Fibroblast of upper back skin (primary cell): ENCODE measurements at places on chromosomes 11 and 22.
A peak's percentile ranks its signal among the peaks of the same experiment; 100 is the strongest.

GRCh38 chr22:43693249-43693648 is 118.9 kb downstream of the EFCAB6 start:
- DNase-seq = no peak

- peak; percentile 77 for DNase-seq
These were observed at the start of gene MMP10 for GRCh38 chr11:102780491-102780918. MMP10 (minus strand) TSS chr11:102780628; CDS start chr11:102780591, 37 bp downstream.

- DNase-seq = peak; percentile 72
These were observed 27.5 kb upstream of the FBLN1 start for GRCh38 chr22:45475063-45475747.

GRCh38 chr11:46198245-46199240 is 77.3 kb upstream of the PHF21A start:
- peak; percentile 8 for DNase-seq

DNA sequence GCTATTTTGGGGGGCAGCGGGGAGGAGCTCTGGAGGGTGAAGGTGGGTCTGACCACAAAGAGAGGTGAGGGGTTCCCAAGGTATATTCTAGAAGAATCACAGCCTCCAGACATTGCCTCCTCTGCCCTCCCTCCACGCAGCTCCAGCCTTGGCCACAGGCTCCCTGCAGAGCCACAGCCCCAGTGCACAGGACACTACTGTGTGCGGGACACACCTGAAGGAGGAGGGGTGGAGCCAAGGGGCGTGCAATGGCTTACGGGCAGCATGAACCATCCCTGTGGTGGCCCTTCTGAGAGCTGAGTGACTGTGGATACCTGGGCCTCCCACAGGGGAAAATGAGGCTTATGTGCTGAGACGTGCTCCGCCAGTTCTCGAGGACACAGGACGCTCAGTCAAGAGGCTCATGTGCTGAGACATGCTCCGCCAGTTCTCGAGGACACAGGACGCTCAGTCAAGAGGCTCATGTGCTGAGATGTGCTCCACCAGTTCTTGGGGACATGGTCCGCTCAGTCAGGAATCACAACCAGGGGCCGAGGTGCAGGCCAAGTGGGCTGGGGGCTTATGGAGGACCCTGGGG is 417.3 kb downstream of the SHANK2 start:
- no peak for DNase-seq

DNA sequence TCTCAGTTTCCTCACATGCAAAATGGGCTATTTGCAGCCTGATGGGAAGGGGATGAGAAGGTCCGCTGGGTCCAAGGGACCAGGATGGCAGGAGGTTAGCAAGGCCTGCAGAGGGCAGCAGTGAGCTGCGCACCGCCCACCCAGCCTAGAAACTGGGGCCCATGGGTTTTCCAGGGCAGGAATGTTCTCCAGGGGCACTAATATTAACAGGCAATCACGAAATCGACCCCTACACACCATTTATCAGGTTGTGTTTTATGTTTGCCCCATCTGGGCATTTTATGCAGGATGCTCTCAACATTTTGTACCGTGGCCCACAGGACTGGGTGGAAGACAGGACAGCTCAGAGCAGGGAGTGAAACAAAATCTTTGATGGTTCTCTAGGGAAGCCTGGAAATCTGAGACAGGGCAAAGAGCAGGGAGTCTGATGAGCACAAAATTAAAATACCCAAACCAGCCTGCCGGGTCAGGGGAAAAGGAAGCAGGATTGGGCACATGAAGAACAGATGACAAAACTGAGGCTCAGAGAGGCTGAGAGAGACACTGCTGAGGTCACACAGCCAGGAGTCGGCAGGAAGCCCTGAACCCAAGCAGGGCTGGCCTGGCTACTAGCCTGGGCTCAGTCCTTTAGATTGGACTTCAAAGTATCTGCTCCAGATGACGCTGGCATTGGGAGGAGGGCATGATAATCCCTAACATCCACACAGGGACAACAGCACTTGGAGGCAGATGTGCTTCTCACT is 1.6 kb upstream of the BCR start:
- peak; percentile 49 for DNase-seq

GRCh38 chr11:1148752-1149180 is 9.0 kb upstream of the MUC5AC start:
- no peak for DNase-seq

- peak; percentile 59 for DNase-seq
These were observed 34.2 kb upstream of the VPREB1 start for GRCh38 chr22:22210375-22210774.

DNA sequence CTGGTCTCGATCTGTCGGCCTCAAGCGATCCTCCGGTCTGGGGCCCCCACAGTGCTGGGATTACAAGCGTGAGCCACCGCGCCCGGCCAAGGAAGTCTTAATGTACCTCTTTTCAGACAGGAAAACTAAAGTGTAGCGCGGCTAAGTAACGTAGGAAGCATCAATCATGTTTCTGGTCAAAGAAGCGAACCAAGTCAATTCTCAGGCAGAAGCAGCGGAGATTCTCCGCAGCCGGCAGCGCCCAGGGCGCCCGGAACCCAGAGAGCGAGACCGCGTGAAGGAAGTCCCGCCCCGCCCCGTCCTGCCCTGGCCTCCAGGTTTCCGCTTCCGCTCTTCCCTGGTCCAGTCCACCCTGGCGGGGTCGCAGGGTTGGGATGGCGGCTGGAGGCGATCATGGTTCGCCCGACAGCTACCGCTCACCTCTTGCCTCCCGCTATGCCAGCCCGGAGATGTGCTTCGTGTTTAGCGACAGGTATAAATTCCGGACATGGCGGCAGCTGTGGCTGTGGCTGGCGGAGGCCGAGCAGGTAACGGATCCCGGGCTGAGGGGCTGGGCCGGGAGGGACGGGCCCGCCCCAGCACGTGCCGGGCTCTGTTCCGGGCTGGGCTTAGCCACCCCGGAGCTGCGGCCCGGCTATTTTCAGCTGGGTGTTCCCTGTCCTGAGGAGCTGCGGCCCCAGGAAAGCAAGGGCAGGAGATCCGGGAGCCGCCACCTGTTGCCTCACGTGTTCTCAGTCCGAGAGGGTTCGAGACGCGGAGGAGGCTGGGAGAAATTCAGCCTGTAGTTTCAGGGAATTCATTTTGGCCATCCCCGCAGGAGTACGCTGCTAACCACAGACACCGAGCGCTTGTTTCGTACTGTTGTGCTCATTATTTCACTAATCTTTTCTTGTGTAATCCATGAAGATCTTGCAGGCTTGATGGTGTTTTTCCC is at the start of gene ADSL:
TSS of gene ADSL (plus strand) at position 316 of the 934 bp plus-strand sequence. CDS start at position 375, 59 bp downstream.
- DNase-seq = peak; percentile 80

- DNase-seq = peak; percentile 13
These were observed 15.4 kb downstream of the BAD start for GRCh38 chr11:64268893-64269539.

- no peak for DNase-seq
These were observed 61.4 kb upstream of the LMO2 start for GRCh38 chr11:33953289-33953688.

GRCh38 chr11:86519064-86519911 is 144.6 kb downstream of the CCDC81 start:
- DNase-seq = peak; percentile 88

GRCh38 chr11:31529189-31529588 is 19.6 kb downstream of the ELP4 start:
- DNase-seq = no peak

DNA sequence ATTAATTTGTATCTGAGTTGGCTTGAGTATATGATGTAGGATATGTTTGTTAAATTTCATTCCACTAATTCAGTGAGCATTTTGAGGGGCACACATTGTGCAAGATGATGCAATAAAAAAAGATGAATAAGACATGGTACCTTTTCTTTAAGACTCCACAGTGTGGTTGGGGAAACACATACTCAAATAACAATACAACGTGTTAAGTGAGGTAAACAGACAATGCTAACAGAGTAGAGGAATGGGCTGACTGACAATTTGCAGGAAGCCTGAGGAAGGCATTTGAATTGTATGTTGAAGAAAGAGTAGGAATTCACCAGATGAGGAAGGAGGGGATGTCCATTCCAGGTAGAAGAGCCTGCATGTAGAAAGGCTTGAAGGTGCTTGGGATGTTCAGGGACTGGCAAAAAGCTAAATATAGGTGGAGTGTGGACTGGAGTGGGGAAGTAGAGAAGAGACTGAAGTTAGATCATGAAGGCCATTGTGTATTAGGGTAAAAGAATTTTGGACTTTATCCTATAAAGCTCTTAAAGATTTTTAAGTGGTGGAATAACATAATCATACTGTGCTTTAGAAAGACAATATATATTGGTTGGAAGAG is 6.8 kb downstream of the RNF169 start:
- DNase-seq = no peak

GRCh38 chr11:69040581-69041260 is 8.0 kb upstream of the TPCN2 start:
- DNase-seq = peak; percentile 96

DNA sequence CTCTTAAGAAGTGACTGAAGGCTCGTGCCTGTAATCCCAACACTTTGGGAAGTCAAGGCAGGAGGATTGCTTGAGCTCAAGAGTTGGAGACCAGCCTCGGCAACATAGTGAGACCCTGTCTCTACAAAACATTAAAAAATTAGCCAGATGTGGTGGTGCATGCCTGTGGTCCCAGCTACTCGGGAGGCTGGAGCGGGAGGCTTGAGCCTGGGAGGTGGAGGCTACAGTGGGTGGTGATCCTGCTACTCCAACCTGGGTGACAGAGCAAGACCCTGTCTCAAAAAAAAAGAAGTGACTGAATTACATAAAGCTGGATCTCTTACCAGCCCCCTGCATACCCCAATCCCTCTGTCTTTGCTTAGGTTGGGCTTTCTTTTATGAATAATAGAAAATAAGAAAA is 58.1 kb downstream of the C22orf31 start:
- DNase-seq = no peak

DNA sequence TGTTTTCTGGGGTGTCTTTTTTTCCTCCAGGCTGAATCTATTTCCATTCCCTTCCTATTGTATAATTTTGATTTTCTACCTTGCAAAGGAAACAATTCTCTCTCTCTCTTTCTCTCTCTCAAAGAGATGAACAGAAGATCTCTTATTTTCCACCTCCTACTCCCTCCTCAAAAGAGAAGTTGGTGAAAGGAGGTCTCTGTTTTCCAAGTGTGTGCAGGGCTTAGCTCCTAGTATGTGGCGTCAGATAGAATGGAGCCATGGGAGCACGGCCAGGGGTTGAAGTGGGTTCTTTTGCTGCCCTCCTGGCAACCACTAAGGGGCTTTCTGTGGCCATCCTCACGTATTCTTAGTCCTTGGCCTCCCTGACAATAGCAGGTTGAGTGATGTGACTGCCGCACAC is 480 bp downstream of the TRIM34 start:
- DNase-seq = no peak

DNA sequence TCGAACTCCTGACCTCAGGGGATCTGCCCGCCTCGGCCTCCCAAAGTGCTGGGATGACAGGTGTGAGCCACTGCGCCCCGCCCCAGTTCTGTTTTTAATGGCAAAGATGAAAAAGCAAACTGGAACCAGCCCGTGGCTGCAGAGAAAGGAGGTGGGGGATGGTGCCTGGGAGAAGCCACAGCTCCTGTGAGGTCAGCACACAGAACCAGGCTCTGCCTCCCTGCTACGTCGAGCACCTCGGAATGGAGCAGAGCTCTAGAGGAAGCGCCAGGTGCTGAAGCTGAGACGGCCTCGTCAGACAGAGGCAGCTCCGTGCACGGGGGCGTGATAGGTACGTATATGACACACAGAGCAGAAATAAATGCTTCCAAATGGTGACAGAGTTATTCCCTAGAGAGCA is 8.5 kb downstream of the DRD4 start:
- no peak for DNase-seq

DNA sequence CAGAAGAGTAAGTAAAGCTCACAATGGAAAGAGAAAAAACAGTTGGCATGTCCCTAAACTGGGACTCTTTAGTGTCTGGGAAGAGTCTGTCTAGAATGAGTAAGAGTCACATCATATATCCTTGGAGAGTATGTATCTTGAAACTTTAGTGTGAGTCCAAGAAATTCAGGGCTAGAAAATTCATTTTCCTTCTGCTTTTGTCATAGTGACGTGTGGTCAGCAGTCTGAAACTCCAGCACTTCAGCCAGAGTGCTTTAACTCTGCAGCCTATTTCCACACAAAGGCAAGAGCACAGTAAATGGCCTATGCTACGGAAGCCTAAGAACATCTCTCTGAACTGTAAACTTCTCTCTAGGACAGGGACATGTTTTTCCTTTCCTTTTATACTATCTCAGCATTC is 174.1 kb downstream of the FAM181B start:
- DNase-seq = no peak
